NCI-H2107 (cell line): ENCODE measurements at places on chromosomes 2 and 18.

DNA sequence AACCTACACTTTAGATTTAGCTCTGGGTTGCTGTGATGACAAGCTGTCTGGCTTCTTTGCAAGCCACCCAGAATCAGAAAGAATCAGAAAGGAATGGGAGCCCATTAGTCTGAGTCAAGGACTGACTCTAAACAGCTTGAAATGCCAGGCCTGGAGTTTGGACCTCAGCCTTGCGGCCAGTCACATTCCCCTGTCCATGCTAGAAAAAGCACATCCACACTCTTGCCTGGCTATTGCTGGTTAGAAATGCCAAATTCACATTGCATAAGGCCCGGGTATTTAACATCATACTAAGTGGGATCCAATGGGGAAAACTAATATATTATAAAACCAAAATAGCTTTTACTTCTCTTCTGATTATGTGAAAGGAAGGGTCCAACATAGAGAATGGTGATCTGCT lies 756.8 kb upstream of the KLHL29 start:
- DNase-seq = no peak

GRCh38 chr18:5729983-5730699 lies 165.2 kb downstream of the TMEM200C start:
- no peak for DNase-seq

GRCh38 chr18:44047585-44047984 lies 633.1 kb upstream of the SETBP1 start:
- no peak for DNase-seq

- DNase-seq = peak; percentile 21
Measured at GRCh38 chr2:105791229-105791628, 46.5 kb downstream of the NCK2 start.

DNA sequence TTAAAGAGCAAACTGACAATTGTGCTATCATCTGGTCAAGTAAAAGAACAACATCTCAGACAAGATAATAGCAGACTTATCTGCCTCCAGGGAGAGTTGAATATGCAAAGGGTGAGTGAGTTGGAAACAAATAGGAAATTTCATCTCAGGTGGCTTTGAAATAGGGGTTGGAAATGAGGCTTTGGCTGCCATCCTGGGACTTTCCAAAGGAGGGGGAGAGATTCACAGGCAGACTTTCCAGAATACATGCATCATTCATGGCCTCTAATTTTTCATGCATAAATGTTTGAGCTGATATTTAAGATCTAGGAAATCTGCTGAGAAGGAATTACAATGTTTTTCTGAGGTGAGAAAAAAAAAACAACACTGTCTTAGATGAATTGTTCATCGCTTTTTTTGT lies 300.5 kb downstream of the ALK start:
- no peak for DNase-seq
